ENCODE measurements at places on chromosomes 4 and X. TPM values are rescaled to one million over a fixed set of nuclear protein-coding genes. Genes with fewer than 3 reads are reported as not detected.

Gene ADGRL3
- 0.03 TPM for total RNA-seq

Gene CLCN4
- 3.3 TPM for total RNA-seq

Gene ETDA
- total RNA-seq: not detected

Gene MAGEC2
- not detected for total RNA-seq

Gene CDX4
- not detected for total RNA-seq

Gene IL13RA2
- not detected for total RNA-seq

Gene PRIMPOL
- 7.1 TPM for total RNA-seq

Gene ZMAT1
- not detected for total RNA-seq

Gene RBMXL3
- not detected for total RNA-seq

Gene PACRGL
- 11.7 TPM for total RNA-seq

Gene PPBP
- 0.21 TPM for total RNA-seq

Gene CT45A1
- not detected for total RNA-seq

Gene PNCK
- total RNA-seq: 0.16 TPM

Gene UGT2B15
- total RNA-seq: 0.08 TPM

Gene ZAR1
- total RNA-seq: 0.12 TPM

Gene ADRA2C
- 11.9 TPM for total RNA-seq

Gene MAML3
- total RNA-seq: 12.8 TPM

Gene NEUROG2
- not detected for total RNA-seq

Gene PNMA6F
- not detected for total RNA-seq

Gene GUCY1B1
- total RNA-seq: 0.23 TPM

Gene UCHL1
- 986 TPM for total RNA-seq

Gene MAGEC3
- total RNA-seq: not detected

Gene CCDC160
- not detected for total RNA-seq

Gene KLF8
- total RNA-seq: not detected

Gene RAB33A
- total RNA-seq: 0.19 TPM

Gene RADX
- 0.12 TPM for total RNA-seq
